Muscle of leg (tissue), 16 donors: ENCODE measurements at places on chromosomes 1 and 21. TPM values are rescaled to one million over a fixed set of nuclear protein-coding genes. Genes with fewer than 3 reads are reported as not detected.

DNA sequence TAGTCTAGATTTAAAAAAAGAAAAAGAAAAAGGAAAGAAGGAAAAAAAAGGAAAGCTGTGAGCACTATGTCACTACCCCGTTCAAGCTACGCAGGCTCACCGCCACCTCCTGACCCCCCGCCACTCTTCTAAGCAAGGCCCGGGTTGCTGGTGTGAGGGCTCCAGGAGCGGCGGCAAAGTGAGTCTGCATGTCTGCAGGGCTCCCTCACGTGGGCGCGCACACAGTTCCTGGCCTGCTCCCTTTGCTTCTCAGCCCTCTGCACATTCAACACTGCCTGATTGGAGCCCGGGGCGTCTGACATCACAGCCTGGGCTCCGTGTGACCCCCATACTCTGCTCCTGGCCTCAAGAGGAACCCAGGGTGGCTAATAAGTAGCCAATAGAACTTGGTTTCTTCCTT lies 81.4 kb upstream of the TLR5 start:
- DNase-seq, result peak; percentile 22

Gene SPTA1
- 1.2 TPM for total RNA-seq

- no peak for DNase-seq
Observed at GRCh38 chr1:247156787-247157232, 15.0 kb downstream of the ZNF124 start.

DNA sequence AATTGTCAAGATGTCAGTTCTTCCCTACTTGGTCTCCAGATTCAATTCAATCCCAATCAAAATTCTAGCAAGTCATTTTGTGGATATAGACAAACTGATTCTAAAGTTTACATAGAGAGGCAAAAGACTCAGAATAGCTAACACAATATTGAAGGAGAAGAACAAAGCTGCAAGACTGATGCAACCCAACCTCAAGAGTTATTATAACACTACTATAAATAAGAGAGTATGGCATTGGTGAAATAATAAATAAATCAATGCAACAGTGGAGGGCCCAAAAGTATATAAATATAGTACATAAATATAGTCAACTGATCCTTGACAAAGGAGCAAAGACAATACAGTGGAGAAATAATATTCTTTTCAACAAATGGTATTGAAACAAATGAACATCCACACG lies 49.7 kb downstream of the PRPF38A start:
- DNase-seq, result no peak
